Kidney (tissue), 22 donors: ENCODE measurements at places on chromosomes 2 and 18. TPM values are rescaled to one million over a fixed set of nuclear protein-coding genes. Genes with fewer than 3 reads are reported as not detected.

GRCh38 chr18:3042379-3042778 lies 29.4 kb upstream of the LPIN2 start:
- DNase-seq = no peak

DNA sequence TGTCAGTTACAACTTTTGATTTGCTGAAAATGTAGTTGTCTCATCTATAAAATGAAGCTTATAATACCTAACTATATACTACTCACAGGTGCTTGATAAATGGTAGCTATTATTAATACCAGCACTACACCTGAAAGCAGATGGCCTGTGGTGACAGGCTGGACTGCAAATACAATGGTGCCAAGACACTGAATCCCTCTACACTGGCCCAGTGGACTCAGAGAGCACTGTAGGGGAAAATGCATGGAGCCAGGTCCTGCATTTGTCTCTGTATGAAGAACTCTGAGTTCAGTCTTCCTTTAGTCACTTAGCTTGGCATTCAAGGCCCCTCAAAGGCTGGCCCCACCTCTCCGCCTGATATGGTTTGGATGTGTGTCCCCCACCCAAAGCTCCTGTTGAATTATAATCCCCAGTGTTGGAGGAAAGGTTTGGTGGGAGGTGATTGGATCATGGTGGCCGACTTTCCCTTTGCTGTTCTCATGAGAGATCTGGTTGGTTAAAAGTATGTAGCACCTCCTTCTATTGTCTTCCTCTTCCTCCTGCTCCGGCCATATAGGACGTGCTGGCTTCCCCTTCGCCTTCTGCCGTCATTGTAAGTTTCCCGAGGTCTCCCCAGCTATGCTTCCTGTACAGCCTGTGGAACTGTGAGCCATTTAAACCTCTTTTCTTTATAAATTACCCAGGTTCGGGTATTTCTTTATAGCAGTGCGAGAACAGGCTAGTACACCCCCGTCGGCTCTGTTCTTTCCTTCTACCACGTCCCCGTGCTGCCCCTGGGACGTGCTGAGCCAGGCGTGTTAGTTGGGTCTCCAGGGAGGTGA lies 11.1 kb upstream of the NTSR2 start:
- DNase-seq = no peak

- DNase-seq = no peak
These were observed 267.7 kb downstream of the ALPK2 start for GRCh38 chr18:58361212-58361611.

DNA sequence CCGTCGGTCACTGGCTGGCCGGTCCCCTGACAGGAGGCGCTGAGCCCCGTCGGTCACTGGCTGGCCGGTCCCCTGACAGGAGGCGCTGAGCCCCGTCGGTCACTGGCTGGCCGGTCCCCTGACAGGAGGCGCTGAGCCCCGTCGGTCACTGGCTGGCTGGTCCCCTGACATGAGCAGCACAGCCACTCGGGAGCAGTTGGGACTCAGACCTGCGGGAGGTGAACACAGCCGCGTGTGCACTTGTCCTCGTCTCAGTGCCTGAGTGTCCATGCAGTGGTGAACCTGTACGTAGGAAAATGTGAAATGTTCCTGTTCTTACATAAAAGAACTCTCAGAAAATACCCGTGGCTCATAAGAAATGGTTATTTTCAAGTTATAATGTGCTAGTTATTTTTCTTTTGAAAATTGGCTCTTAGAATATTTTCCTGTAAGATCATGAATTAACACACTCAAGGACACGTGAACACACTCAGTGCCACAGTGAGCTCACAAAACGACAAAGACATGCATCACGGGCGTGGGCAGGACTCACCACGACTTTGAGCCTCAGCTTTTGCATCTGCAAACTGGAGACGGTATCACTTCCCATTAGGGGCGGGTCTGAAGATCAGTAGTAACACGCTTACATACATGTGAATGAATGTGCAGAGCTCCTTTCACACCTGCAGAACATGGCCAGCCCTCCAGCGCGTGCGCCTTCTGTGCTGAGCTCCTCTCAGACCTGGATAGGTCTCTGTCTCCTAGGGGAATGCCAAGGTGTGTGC lies 21.1 kb upstream of the NFATC1 start:
- DNase-seq = no peak

SOX11 gene
- not detected for polyA plus RNA-seq

MAP2 gene
- polyA plus RNA-seq = 3.6 TPM

REG1B gene
- 1.5 TPM for polyA plus RNA-seq

- DNase-seq = no peak
These were observed 53.5 kb downstream of the SLC4A1AP start for GRCh38 chr2:27717070-27717795.

GRCh38 chr18:37838083-37838482 lies 272.5 kb upstream of the CELF4 start:
- DNase-seq = no peak

MC4R gene
- not detected for polyA plus RNA-seq

PTPRN gene
- polyA plus RNA-seq = not detected

- DNase-seq = no peak
These were observed 67.2 kb downstream of the COLEC12 start for GRCh38 chr18:433298-433697.

ACTR1B gene
- 62.4 TPM for polyA plus RNA-seq

DNA sequence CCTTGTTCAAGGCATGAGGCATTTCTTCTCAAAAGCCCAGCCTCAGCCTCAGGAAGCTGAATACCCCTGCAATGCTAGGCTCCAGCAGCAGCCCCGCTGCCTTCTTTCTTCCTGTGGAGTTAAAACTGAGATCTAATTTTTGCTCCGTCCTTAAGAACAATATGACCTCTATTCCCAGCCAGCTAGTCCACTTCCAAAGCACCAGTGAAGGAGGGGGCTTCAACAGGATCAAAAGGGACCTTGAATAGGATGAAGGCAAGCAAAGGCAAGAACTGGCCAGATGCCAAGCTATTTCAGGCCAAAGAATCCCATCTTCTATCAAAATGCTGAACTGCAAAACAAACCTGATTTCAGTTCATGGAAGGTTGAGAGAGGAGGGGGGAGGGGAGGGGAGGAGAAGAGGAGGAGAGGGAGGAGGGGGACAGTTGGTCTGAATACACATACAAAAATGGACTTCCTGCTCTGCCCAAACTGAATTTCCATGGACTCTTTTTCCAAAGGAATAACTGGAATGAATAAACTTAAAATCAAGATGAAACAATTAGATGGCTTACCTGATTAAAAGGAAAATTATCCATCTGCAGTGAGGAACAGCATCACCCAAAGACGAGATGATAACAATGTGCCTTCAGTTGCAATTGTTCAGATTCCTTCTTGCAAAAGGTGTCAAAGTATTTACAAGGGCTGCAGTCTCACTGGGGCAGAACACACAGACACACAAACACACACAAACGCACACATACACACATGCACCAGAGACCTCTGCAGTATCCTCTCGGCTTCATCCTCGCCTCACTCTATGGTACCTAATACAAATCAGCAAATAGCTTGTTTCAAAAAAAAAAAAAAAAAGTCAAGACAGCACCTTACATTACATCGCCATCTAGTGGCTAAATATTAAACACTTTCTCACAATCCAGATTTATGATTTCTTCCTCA lies at the start of gene SCN1A:
Gene SCN1A (minus strand): TSS at position 804 of the 939 bp plus-strand sequence. CDS start 54,399 bp downstream, outside the sequence.
- peak; percentile 13 for DNase-seq

SOWAHC gene
- 7.5 TPM for polyA plus RNA-seq

DNA sequence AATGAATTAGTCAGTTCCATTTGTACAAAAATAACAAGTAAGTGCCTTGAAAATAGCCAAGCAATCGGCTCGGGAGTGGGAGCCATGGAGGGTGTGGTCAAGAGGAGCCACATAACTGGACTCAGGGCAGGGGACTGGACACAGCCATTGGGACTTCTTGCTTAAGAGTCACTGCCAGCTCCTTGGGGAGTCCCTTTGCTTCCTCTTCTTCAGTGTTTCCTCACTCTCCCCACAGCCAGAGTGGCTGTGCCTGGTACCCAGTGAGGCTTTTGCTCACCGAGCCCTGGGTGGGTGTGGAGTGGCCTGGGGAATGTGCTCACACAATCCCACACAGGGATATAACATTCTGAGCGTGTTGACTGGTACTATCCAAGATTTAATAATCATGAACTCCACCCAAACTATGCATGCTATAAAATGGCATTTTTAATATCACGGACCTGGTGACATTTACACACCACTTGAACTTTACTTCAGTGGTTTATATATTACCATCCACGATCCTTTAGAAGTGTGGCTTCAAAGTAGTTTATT lies 94.6 kb downstream of the PTGR3 start:
- no peak for DNase-seq

- DNase-seq = peak; percentile 90
These were observed 1.2 kb downstream of the ZFP36L2 start for GRCh38 chr2:43225093-43225787.

LRATD1 gene
- 4.2 TPM for polyA plus RNA-seq

DNA sequence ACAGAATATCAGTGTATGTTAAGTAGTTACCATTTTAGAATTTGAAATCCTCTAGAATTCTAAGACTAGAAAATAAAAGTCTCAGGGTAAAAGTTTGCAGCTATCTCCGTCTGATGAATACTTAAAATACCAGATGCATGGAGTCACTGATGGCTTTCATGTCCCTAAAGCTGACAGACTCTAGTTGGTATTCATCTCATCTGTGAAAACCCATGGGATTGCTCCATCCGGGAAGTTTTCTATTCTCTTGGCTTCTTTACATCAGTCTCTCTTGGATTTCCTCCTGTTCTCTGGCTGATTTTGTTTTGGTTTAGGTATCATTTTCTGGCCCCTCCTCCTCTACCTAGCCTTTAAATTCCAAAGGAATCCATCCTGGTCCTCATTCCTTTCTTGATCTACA lies 465.6 kb upstream of the POU3F3 start:
- DNase-seq = no peak

GRCh38 chr2:32862269-32863055 lies 84.3 kb upstream of the LTBP1 start:
- DNase-seq = no peak

GRCh38 chr2:126187668-126188067 lies 468.3 kb upstream of the GYPC start:
- DNase-seq = no peak

SERPINB10 gene
- polyA plus RNA-seq = not detected

TUBA3E gene
- polyA plus RNA-seq = not detected

- no peak for DNase-seq
These were observed 112.3 kb upstream of the UXS1 start for GRCh38 chr2:106306387-106306786.

TEKT4 gene
- not detected for polyA plus RNA-seq

DNA sequence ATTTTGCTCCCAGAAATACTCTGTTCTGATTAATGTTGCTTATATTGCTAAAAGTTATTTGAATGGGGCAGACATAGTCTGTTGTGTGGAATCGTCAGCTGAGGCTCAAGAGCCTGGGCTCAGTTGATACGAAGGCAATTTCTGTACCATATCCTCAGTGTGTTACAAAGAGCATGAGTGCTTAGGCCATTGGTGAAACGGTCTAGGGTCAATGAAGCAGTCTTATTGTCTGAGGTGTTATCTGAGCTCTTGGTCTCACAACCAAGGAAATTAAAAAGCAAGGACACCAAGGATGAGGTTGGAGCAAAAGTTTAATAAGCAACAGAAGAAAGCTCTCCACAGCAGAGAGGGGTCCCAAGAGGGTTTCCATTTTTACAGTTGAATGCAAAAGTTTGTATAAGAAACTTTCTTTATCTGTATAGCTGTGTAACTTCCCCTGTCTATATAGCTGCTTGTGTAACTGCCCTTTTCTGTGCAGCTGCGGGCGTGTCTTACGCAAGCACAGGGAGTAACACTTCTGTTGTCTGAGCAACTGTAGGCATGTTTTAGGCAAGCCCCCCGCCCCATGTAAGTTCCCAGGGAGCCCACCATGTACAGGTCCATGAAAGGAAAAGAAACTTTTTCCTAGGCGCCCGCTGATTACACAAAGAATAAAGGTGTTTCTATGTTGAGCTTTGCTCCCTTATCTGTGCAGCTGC lies 40.6 kb upstream of the DSC1 start:
- DNase-seq = no peak

DNA sequence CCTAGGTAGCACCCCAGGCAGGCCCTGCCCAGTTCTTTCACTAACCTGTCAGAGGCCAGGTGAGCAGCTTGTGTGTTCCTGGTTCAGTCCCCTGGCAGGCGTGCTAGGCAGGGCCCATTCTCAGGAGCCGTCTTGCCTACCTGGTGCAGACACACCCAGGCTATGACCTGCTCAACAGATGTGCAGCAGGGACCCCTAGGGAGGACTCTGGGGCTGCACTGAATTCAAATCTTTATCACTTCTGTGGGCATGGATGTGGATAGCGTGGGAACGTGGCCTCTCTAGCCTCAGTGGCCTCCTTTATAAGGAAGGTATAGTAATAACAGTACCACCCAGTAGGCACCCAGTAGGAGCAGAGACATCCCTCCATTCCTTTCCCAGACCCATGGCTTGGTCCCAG lies 48.4 kb downstream of the PLEKHB2 start:
- DNase-seq = no peak

DNA sequence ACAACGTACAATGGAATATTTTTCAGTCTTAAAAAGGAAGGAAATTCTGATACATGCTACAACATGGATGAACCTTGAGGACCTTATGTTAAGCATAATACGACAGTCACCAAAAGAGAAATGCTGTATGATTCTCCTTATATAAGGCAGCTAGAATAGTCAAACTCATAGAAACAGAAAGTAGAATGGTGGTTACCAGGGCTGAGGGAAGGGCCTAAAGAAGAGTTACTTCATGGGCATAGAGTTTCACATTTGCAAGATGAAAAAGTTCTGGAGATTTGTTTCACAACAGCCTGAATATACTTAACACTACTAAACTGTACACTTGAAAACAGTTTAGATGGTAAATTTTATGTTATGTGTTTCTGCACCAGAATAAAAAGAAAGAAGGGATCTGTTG lies 113.3 kb downstream of the GALNT1 start:
- DNase-seq = no peak

CACNB4 gene
- polyA plus RNA-seq = 1.3 TPM

GRCh38 chr2:25252291-25253152 lies 84.1 kb upstream of the POMC start:
- DNase-seq = peak; percentile 98

GRCh38 chr2:234395891-234396420 lies 100.9 kb downstream of the ARL4C start:
- peak; percentile 52 for DNase-seq

GRCh38 chr2:150607390-150607811 lies 119.9 kb upstream of the RND3 start:
- no peak for DNase-seq

DNA sequence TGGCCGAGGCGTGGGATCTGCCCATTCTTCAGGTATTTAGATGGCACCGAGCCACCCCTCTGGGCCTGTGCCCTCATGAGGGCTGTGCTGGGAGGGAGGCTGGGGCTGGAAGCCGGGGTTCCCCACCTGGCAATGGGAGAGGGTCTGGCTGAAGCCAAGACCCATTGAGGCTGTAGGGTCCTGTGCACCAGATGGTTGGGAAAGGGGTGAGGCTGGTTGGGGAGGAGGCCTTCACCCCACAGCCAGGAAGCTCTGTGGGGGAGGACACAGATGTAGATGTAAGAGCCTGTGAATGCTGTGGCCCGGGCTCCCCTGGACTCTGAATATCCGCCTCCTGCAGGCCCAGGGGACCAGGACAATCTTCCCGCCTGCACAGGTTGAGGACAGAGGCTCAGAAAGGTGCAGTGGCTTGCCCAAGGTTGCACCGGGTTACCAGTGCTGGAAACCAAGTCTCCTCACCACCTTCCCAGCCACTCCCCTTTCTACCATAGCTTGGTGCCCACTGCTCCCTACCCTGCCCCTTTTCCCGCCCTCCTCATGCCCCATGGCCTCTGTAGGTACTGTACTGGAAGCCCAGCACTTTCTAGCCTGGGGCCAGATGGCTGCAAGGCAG lies 49.7 kb downstream of the PDCL3 start:
- DNase-seq = no peak

GRCh38 chr2:133503323-133503722 lies 64.9 kb downstream of the NCKAP5 start:
- DNase-seq = no peak

DNER gene
- 21.9 TPM for polyA plus RNA-seq

GNAL gene
- polyA plus RNA-seq = 1.8 TPM
